ENCODE measurements at places on chromosomes 5 and 9.

- DNase-seq, result no peak
Measured at GRCh38 chr9:136031741-136032730, 63.1 kb downstream of the NACC2 start.

DNA sequence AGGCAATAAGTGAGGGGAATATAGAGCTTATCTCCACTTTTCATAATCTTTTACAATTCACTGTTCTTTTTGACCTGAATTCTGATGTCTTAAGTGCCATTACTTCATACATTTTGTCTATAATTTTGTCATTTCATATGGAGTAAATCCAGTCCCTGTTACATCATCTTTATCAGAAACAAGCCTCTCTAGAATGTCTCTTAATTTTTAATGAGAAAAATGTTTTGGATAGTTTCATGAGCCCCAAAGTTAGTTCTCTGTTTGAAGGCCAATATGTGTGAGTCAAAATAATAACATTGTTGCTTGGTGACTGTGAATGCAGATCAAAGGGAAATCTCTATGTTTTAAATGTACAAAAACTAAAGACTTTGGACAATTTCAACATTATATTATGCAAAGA, 329.6 kb upstream of the ARRDC3 start:
- DNase-seq, result no peak

GRCh38 chr9:111282845-111283244, 47.2 kb downstream of the OR2K2 start:
- DNase-seq, result no peak

DNA sequence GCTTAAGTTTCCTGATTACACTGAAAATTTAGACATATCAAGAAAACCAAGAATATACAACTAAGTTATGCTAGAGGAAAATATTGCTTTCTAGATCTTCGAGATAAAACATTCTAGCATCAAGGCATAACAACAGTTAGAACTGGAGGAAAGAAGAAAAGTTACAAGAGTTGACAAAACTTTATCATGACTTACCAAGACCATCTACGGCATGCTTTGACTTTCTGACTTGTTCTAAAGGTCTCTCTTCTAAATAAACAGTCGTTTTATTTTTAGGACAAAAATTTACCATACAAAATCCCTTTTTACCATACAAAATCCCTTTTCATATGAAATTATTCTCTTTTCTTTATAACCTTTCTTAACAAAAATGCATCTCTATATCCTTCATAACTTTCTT, 1110.1 kb upstream of the CDH10 start:
- DNase-seq, result no peak

DNA sequence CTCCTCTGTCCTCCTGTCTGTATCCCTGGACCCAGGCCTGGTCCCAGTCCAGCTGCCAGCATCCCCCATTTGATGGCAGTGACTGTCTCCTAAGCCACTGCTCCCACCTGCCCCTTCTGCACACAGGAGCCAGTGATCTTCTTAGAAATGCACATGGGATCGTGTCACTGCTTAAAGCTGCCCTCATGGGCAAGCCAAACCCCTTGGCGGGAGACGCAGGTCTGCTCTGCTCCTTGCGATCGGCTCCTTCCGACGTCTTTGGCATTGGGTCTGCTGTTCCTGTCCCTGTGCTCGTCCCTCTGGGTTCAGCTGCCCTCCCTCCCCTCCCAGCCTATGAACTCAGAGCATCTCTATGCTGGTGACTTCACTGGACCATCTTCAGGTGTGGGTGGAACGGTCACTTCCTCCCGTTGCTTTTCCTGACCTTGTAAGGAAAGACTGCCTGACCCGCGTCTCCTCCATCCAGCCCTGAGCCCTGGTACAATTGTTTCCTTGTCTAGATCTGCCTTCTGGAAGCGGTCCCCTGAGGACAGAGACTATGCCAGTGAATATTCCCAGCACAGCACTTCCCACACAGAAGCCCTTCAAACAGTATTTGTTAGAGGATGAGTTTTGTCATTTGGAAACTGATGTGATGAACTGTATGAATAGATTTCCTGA, 116.5 kb downstream of the ZNF354C start:
- DNase-seq, result no peak

DNA sequence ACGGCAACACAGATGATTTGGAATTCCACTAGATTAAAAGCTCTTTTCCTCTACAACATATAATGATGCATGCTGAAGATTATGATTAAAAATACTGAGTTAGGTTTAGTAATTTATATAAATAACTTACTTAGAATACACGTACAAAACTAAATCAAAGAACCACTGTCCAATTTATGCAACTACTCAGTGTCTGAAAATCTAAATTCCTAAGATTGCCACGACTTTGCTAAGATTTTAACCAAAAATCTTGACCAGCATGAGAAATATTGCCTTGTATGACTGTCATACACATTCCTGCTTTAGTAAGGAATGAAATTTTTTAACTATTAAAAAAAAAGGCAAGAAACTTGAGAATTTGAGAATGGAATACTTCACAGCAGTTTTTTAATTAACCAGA, 292.4 kb downstream of the ZNF608 start:
- DNase-seq, result no peak

DNA sequence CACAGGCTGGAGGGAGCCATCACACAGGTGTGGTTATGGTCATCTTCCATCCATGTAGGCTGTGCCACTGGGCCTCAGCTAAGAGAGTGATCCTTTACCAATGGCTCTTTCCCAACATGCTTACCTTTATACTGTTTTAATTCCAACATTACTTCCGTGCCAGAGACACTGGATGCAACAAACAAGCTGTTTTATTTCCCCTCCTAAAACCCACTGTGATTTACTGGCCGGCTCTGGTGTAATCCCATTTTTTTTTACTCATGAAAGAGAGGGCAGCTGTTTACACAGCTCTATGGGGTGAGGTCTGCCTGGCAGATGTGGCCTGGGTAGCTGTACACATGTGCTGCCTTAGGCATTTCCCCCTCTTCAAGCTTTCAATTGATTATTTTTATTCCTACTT, 58.5 kb downstream of the MACROH2A1 start:
- DNase-seq, result no peak

GRCh38 chr5:150136305-150137167, 19.1 kb downstream of the PDGFRB start:
- no peak for DNase-seq

- no peak for DNase-seq
Measured at GRCh38 chr5:160887780-160888179, 35.8 kb upstream of the ATP10B start.

GRCh38 chr9:68678430-68678829, 26.6 kb upstream of the PIP5K1B start:
- DNase-seq, result no peak

DNA sequence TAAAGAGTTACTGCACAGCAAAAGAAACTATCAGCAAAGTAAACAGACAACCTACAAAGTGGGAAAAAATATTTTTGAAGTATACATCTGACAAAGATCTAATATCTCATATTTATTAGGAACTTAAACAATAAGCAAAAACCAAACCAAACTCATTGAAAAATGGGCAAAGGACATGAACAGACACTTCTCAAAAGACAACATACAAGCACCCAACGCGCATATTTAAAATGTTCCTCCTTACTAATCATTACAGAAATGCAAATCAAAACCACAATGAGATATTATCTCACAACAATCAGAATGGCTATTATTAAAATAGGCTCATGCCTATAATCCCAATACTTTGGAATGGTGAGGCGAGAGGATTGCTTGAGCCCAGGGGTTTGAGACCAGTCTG, 48.0 kb downstream of the FBXO4 start:
- DNase-seq, result no peak

- no peak for DNase-seq
Measured at GRCh38 chr5:127839496-127840197, 136.5 kb downstream of the CCDC192 start.

GRCh38 chr5:117235786-117236185, 661.2 kb upstream of the SEMA6A start:
- DNase-seq, result no peak

GRCh38 chr5:61887271-61887670, 418.7 kb upstream of the KIF2A start:
- no peak for DNase-seq

DNA sequence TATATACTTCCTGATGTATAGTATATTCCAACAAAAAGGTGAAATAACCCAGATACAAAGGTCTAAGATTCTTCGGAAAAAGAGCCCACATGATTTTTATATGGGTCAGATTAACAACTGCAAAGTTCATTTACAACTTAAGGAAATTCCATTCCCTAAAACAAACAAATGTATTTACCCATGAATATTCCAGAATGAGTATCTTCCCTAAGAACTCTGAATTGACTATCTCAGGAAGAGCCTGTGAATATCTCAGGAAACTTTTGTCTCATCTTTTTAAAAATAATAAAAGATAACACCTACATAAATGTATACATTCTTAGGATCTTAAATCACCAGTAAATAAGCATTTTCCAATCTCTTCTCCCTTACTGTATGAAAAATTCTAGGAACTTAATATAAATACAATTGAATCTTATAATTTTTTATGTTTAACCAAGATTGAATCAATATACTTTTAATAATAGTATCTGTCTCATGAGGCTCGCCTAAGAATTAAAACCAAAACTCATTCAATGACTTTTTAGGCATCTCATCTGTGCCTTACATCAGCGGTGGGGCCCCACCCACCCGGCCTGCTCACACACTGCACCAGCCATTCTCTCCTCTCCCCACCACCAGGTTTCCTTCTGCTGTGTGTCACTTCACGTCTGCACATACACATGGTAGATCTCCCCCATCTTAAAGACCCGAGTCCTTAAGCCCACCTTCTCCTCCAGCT, 78.1 kb downstream of the RAPGEF1 start:
- DNase-seq, result peak; percentile 64

- DNase-seq, result no peak
Measured at GRCh38 chr5:77359231-77359630, 132.9 kb downstream of the WDR41 start.

- DNase-seq, result no peak
Measured at GRCh38 chr9:84567805-84568204, 101.7 kb upstream of the NTRK2 start.

DNA sequence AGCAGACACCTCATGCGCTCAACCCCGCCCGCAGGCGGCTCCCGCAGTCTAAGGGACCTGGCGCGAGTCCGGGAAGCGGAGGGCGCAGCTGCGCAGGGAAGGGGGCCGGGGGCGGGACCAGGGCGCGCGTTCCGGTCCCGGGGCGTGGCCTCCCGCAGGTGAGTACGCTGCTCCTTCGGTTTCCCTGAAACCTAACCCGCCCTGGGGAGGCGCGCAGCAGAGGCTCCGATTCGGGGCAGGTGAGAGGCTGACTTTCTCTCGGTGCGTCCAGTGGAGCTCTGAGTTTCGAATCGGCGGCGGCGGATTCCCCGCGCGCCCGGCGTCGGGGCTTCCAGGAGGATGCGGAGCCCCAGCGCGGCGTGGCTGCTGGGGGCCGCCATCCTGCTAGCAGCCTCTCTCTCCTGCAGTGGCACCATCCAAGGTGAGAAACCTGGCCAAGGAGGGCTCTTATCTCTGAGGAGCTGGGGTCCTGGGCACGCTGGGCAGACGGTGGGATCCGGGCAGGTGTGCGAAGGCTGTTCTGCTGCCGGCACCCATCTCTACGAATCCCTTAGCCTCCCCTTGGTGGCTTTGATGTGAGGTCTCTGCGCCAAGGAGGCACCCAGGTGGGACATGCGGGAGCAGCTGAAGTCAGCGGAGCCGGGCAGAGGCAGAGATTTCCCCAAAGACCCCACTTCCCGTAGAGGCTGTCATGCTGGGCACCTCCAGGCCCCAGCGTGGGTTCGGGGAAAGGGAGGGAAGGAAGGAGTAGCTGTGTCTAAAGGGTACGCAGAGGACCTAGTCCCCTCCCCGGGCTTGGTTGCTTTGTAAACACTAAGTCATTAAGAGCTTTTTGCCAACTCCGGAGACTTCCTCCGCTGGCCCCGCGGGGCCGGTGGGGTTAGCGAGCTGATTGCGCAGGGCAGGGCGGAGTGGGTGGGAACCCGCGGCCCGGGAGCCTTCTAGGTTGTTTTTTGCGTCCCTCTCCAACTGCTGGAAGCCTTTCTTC, at the start of gene F2RL1:
F2RL1 (plus strand) TSS at position 187 of the 988 bp plus-strand sequence; CDS start at position 340, 153 bp downstream.
- DNase-seq, result peak; percentile 21

- no peak for DNase-seq
Measured at GRCh38 chr5:21680196-21680595, 1172.9 kb downstream of the CDH12 start.

GRCh38 chr9:132605387-132605786, 23.0 kb downstream of the BARHL1 start:
- DNase-seq, result no peak

DNA sequence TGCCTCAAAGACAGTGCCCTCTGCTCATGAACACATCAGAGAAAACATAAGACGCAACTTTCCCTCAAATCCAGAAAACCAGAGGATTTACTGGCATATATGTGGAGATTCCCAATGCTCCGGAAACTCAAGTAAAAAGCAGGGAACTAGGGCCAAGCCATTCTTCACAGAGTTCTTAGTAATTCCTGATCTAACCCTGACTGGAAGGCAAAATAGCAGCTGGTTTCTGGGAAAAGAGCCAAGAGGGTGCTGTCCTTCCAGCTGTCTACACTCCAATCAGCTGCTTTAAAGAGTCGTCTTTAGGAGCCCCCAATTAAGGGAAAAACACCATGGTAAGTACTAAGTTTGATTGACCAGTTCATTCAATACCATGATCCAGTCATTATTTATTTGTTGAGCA, 49.6 kb downstream of the GNA14 start:
- no peak for DNase-seq

DNA sequence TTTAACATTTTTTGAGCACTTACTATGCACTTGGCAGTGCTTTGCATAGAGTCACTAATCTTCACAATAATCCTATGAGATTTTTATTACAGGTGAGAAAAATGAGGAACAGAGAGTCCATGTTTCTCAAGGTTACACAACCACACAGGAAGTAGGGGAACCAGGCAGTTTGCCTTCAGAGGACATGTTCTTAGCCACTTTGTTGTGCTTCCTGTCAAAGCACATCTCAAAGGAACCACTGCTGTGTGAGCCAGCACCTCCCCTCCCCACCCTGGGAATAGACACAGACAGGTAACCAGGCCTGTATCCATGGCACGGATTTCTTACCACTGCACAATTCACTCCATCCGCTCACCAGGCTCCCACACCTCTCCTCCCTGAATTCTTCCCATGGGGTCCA, 6.3 kb upstream of the DNAJB5 start:
- no peak for DNase-seq

GRCh38 chr5:179431221-179431824, 86.1 kb upstream of the ADAMTS2 start:
- no peak for DNase-seq

DNA sequence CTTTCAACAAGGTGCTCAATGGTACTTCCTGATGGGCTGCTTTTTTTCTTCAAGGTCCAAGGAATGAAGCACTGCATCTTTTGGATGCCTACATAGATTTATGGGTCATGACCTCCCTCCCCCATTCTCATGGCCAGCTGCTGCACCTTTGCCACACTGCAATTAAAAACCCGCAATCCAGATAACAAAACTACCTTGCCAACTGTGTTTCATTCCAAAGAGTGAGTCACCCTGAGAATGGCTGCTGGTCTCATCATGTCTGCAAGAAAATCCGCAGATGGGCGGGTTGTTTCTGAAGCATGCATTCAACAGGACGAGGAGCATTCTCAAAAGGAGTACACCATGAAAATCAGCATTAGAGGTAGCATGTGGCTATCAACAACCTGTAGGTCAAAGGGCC, 139.8 kb downstream of the ELAVL2 start:
- no peak for DNase-seq

- DNase-seq, result no peak
Measured at GRCh38 chr5:40904205-40904993, 4.9 kb upstream of the C7 start.

GRCh38 chr5:160311491-160312133, 752 bp downstream of the CCNJL start:
- no peak for DNase-seq
